ENCODE measurements at places on chromosomes 1 and 21.

- DNase-seq = peak; percentile 50
Measured at GRCh38 chr1:191993549-191993948, 164.7 kb upstream of the RGS18 start.

- DNase-seq = no peak
Measured at GRCh38 chr21:27298465-27298864, 331.6 kb upstream of the ADAMTS5 start.

DNA sequence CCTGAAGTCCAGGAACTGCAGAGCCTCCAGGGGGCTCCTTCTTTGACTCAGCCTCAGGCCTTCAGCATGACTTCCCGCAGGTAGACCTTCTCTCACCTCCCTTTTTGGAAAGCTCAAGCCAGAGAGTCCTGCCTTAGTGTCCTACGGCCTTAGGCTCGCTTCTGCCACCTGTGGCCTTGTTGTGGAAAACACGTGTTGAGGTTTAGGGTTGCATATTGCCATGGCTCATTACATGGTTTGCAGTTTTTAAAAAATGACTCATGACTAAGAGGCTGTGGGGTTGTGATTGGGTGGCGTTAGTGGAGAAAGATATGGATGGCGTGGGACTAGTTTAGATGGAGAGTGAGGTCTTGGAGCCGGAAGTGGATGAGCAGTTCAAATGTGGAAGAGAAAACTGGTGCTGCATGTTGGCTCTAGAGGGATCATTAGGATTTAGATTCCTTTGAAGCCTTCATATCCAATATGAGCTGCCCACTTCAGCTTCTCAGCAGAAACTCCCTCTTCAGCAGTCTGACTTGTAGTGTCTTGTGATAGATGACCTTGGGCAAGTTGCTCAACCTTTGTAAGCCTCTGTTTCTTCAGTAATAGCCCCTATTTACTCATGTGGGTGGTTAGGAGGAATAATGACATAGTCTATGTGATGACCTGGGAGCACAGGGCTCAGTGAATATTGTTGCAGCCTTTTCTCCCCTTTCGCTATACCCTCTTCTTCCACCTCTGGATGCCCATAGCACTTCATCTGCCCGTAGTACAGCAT is 6.5 kb upstream of the FGGY start:
- DNase-seq = peak; percentile 57

DNA sequence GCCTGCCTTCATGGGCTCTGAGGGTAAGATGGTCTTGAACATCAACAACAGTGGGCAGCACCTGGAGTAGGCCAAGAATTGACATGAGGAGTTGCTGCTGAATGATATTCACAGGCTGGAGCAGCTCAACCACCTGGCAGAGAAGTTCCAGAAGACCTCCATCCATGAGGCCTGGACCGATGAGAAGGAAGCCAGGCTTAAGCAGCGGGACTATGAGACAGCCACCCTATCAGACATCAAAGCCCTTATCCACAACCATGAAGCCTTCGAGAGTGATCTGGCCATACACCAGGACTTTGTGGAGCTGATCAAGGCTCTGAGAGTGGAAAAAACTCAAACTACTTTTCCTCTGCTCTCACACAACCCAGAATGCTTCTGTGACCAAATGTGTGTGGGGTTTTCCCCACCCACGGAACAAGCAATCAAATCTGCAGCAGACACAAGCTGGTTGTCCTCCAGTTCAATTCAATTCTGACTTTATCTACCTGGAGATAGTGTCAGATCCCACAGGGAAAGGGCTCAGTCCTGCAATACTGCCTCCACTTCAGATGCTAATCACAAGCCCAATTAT is 12.1 kb upstream of the EPHA10 start:
- DNase-seq = no peak
